ENCODE measurements at places on chromosomes 12 and 14.

DNA sequence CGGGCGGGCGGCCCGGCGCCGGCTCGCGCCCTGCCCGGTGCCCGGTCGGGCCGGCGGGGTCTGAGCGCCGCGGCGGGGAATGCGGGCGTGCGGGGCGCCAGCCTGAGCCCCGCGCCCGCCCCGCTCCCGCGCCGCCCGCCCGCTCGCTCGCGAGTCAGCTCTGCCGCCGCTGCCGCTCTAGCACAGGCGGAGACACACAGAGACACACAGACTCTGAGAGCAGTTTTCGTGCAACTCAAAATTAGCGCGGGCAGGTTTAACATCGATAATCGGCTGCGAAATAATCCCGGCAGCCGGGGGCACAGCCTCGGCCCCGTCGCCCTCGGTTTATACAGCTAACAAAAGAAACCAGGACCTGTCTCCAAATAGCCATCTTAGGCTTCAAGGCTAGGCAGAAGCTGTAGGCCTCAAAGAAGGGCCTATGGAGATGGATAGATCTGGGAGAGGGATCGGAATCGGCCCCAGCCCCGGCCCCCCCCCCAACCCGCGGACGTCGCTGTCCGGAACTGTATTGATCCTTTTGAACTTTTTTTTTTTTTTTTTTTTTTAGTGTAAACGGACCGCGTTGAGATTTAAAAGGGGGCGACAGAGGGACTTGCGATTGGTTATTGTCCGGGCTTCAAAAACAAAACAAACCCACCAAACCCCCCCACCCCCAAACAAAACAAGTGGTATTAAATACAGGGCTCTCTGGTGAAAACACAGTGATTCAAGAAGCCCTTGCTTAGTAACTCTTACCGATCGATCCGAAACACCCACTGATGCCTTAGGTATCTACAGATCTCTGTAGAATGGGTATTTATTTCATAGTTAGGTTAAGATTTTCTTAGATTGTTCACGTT lies 1.1 kb downstream of the ARID2 start:
- DNase-seq, result peak; percentile 44

- no peak for DNase-seq
These were observed 41.2 kb downstream of the APOBEC1 start for GRCh38 chr12:7624478-7624877.

DNA sequence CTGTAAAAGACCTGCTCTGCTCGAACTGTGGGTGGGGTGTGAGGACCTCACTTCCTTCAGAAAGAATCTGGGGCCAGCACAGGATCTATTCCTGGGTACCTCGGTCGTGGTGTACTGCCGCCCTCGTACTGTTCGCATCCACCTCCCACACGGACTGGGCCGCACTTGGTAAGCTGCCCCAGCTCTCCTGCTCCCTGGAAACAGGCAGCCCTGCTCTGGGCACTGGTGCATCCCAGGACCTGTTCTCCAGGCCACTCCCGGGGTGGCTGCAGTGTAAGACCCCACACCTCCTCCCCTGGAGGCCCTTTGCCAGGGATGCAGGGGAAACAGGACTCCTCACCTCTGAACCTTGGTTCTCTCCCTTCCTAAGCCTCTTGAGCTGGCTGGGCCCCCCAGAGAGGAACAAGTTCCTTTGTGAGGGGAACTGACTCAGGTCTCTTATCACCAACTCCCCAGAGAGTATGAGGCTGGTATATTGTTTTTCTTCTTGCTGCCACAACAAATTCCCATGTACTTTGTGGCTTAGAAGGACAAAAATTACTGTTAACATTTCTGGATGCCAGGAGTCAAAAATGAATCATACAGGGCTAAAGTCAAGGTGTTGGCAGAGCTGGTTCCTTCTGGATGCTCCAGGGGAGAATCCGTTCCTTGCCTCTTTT lies 276.5 kb downstream of the NUAK1 start:
- no peak for DNase-seq

- DNase-seq, result peak; percentile 35
These were observed 17.0 kb downstream of the ZDHHC22 start for GRCh38 chr14:77124345-77125280.

DNA sequence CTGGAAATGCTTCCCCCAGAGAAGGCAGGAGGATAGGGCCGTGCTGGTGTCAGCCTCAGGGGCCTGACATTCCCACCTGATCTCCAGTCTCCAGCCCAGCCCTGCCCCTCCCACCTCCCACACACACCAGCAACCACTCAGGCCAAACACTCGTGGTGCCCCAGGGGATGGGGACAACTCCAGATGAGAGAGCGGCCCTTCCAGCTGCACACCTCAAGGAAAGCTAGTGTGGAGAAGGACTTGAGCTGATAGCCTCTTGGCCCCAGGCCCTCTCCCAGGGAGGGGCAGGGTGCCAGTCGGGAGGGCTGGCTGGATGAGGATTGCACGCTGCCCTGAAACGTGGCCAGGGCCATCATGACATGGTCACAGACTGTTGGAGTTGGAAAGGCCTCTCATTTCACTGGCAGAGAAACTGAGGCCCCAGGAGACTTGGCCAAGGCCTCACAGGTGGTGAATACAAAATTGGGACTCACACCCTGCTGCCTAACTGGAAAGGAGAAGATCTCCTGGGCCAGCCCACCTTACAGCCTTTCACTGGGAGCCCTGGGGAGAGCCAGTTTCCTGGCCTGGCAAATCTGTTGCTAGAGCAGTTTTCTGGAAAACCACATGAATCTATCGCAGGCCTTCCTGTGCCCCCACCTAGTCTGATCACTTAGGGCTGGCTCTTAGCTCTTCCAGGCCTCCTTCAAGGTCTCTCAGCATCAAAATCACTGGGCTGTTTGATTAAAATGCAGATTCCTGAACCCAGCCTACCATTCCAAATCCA lies 52.1 kb downstream of the IRF2BPL start:
- DNase-seq, result no peak

DNA sequence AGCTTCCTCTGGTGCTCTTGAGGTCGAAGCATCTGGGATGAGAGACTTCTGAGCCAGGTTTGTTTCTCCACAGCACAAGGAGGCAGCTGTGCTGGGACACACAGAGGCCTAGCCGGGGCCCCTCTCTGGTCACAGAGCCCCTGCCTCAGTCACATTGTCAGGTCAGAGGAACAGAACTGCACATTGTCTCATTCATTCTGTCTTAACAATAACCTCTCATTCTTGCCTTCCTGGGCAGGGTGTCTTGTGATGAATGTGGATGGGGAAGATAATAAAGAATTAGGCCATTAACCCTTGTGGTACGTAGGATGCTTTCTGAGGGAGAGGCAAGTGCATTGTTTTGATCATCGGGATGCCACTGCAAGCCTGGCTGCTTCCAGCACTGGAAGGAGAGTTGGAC lies 29.8 kb downstream of the FNTB start:
- DNase-seq, result no peak

DNA sequence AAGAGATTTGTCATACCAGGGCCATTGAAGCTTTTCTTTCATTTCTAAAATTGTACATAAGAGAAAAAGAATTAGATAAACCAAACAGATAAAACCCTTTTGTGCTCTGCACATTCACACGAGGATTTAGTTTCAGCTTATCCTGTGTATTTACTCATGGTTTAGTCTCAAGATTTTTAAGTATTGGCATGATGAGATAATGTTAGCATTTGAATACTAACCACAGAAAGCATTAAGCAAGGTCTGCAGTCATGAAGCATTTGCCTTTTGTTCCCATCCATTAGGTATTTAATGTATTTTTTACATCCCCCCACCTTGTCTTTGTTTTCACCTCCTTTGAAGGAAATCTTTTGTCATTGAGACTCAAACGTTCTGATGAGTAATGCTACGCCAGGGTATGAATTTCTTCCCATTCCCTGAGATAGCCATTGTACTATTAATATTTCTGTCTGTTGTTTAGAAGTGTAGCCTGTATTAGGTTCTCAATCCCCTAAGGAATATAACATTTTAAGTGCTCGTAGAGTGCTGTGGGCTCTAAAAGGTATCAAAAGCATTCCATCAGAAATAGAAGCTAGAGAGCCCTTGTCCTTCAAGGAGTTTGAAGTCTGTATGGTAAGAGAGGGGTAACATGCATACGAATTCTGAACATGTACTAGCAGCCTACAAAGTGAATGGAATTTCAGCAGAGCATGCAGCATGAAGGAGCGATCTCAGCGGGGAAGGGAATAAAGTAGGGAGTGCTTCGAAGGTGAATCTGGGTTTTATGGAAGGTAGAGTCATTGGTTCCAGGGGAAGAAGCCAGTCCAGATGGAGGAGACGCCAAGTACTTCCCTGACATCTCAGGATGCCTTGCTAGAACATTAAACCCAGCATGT lies 22.3 kb downstream of the CRADD start:
- no peak for DNase-seq

DNA sequence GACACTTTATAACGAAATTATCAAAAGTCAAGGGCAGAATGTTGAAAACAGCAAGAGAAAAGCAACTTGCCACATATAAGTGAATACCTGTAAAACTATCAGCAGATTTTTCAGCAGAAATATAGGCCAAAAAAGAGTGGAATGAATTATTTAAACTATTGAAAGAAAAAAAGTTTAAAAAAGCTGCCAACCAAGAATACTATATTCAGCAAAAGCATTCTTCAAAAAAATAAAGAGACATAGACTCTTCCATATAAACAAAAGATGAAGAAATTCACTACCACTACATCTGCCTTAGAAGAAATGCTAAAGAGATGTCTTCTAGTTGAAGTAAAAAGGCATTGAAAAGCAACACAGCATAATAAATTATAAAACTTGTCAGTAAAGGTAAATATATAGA lies 80.6 kb upstream of the CPNE8 start:
- no peak for DNase-seq

DNA sequence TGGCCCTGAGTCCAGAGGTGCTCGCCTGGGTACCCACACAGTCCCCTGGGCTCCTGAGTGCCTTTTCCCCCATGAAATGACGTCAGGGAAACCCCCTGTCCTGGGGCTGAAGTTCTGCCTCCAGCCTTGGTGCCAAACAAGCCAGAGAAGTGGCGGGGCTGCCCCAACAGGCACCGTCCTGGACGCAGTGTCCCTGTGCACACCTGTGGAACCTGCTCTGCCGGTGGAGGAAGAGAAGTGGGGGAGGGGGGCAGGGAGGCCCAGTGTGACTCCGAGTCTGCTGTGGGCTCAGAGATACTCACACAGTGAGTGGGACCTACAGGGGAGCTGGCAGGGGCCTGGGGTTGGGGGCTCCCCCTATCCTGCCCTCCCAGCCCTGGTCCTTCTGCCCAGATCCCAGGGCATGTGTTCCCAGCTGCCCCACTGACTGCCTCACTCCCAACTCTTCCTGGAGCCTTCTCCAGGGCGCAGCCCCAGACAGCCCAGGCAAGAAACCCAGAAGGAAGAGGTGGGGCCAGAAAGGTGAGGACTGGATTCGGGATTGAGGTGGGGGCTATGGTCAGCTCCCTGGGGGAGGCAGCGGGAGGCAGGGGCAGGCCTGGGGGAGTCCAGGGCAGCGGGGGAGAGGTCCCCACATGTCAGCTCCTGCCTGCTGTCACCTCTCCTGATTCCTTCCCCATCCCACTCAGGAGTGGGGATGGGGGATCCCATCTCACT lies 24.7 kb downstream of the CCDC85C start:
- no peak for DNase-seq

DNA sequence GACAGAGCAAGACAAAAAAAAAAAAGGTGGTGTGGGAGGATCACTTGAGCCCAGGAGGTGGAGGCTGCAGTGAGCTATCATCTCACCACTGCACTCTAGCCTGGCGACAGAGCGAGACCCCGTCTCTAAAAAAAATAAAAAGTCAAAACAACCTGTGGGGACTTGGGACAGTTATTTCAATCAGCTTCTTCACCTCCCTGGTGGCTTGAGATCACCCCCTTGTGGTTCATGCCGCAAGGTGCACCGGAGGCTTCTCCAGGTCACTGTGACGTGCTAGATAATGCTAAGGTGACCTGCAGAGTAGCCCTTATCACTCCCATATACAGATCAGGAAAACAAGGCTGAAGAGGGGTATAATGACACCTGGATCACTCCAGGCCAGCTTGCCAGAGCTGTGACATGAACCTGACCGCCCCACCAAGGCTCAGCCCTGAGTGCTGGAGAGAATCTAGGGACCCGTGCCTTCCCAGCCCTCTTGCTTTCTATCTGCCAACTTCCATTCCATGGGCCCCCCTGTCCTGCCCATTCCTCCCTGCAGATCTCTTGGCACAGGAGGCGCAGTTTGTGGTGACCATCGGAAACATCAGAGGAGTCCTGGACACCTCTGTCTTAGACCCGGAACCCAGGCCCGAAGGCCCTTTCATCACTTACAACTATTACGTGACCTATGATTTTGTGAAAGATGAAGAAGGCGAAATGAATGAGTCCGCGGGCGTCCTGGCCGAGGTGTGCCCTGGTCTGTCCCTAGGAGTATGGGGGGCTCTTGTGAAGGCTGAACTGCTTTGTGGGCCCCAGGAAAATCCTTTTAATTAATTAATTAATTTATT lies 8.1 kb downstream of the LRRC43 start:
- DNase-seq, result peak; percentile 72

GRCh38 chr12:14261096-14261495 lies 104.4 kb upstream of the ATF7IP start:
- no peak for DNase-seq

DNA sequence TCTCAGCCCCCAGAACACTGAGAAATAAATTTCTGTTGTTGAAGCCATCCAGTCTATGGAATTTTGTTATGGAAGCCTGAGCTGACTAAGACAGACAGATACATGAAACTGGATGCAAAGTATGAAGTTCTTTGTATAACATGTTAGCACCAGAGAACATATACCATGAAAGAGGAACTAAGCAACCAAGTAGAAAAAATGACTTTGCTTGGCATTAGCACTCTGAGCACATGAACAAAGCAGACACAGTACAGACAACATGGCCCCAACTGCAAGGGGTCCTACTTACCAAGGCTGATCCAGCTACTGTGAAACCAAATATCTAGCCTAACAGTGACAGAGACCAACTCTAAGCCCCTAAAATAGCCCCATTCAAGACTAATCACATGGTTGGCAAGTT lies 13.8 kb downstream of the EXOC5 start:
- no peak for DNase-seq

GRCh38 chr14:61176686-61177085 lies 104.5 kb downstream of the TMEM30B start:
- no peak for DNase-seq

GRCh38 chr12:20492251-20492760 lies 124.0 kb downstream of the PDE3A start:
- DNase-seq, result no peak

DNA sequence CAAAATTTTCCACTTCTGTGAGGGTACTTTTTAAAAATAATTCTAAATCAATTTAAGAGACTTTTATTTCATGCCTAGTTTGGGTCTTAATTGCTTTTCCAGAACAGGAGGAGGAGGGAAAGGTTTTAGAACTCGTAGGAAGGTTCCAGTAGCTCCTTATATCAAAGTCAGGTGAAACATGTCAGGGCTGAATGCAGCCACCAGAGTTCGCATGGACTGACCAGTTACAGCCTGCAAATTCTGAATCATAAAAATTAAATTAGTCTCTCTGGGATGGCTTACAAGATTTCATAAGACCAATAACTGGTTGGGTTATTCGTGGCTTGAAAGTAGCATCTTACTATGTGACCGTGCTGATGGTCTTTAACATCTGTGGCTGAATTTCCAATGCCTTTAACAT lies 397 bp downstream of the BDKRB1 start:
- no peak for DNase-seq

GRCh38 chr12:64800640-64801039 lies 23.8 kb upstream of the TBC1D30 start:
- no peak for DNase-seq
